ENCODE measurements at places on chromosomes 12 and 14.
A peak's percentile ranks its signal among the peaks of the same experiment; 100 is the strongest.

GRCh38 chr12:23949348-23950209 is at the start of gene SOX5:
SOX5 (minus strand) TSS chr12:23949670; CDS start chr12:23949601, 69 bp downstream.
- no peak for DNase-seq

GRCh38 chr12:13950502-13950901 is 30.9 kb downstream of the GRIN2B start:
- no peak for DNase-seq

DNA sequence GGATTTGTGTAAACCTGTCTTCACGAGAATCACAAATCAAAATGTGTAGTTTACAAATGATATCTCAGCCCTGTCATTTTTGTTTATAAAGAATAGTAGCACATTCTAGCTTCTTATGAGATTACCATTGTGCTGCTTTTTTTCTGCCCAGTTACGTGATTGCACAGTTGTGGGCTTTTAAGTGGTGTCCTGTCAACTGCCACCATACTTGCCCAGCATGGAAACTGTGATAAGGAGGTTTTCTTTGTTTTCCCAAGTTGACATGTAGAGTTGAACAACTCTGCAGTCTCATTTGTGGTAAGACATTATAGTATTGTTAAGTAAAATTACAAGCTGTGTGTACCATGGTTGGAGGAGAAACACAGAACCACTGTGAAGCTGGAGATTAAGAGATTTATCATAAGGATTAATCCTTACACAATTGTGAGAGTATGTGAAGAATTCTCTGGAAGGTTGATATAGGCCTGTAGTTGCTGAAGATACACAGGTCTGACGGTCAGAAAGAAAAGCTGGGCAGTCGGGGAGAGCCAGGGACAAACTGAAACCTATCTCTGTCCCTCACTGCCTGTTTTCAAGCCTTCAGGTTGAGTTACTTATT is 12.2 kb downstream of the CHURC1 start:
- DNase-seq: no peak

- no peak for DNase-seq
Observed at GRCh38 chr12:18752947-18753346, 15.0 kb downstream of the CAPZA3 start.

DNA sequence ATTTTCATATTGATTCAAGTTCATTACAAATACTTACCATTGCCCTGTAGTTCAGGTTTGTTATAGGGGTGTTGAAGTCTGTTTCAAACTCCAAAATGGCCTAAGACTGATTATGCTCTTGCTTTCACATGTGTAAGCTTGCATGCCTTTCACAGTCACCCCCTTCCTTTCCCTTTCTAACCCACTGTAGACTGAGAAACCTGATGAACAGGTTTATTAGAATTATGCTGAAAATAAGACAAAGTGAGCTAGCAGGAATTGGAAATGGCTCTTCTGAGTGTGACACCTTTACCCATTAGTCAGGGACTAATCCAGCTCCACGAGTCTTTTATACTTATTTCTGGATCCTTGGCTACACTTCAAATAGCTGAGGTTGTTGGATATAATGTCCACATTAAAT is 38.9 kb downstream of the FBXO33 start:
- DNase-seq: no peak

GRCh38 chr12:49092086-49092815 is 2.4 kb downstream of the DHH start:
- no peak for DNase-seq

GRCh38 chr14:48251290-48251689 is 575.9 kb upstream of the MDGA2 start:
- no peak for DNase-seq

GRCh38 chr14:72606879-72607278 is 287.0 kb downstream of the DPF3 start:
- no peak for DNase-seq

DNA sequence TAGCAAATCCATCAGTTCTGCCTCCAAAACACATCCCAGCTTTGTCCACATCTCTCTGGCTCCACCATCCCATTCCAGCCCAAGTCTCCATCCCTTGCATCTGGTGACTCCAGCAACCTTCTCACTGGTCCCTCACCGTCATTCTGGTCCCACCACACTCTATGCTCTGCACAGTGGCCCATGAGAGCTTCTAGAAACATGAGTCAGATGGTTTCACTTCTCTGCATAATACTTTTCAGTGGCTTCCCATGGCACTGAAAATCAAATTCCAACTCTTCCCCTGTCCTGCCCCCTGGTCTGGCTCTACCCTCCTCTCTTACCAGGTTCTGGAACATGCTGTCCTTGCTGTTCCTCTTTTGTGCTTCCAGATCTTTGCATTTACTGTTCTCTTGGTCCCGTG is 17.2 kb upstream of the C12orf76 start:
- no peak for DNase-seq

DNA sequence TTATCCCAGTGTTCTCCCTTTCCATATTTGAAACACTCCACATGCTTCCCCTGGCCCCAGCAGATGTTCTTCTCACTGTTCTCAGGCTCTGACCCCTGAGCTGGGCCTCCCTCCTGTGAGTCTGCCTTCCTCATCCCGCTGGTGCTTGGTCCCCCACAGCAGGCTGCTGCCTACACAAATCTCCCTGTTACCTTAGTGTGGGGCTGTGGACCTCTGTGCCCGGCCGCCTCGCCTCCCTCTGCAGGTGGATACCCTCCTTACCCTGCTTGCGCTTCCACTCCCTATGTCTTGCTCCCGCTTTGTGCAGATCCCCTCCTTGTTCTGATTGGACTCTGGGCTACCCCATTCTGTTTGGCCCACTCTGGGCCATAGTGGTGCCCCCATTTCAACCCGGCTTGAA is 6.9 kb downstream of the DERA start:
- DNase-seq: no peak

DNA sequence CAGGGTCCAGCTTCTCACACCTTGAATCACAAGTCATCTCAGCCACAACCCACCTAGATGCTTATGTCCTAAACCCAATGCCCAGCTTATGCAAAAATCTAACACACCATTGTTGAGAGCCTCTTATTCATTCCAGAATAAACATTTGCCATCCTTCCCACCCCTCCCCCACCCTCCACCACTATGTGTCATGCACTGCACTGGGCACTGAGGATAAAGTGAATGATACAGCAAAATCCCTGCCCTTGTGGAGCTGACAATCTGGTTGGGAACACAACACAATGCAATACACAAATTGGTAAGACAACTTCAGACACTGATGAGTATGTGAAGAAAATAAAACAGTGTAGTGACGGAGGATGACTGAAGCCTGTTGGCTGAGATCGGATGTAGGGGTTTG is 1.4 kb upstream of the GLTP start:
- no peak for DNase-seq

- DNase-seq: no peak
Observed at GRCh38 chr12:278046-278445, 15.4 kb upstream of the SLC6A13 start.

DNA sequence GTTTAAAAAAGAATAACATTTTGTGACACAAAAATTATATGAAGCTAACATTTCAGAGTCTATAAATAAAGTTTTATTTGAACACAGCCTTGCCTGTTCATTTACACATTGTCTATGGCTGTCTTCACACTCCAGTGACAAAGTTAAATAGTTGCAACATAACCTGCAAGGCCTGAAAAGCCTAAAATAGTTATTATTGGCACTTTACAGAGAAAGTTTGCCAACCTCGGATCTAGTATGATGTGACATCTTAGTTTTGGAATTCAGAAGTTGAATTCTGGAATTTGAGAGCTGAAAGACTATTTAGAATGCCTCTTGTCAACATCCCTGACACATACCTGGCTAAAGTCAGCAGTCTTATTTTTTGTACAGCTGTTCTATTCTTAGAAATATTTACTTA is 68.3 kb downstream of the DYRK2 start:
- peak; percentile 23 for DNase-seq

- DNase-seq: no peak
Observed at GRCh38 chr12:4478933-4479332, 33.3 kb upstream of the FGF6 start.

DNA sequence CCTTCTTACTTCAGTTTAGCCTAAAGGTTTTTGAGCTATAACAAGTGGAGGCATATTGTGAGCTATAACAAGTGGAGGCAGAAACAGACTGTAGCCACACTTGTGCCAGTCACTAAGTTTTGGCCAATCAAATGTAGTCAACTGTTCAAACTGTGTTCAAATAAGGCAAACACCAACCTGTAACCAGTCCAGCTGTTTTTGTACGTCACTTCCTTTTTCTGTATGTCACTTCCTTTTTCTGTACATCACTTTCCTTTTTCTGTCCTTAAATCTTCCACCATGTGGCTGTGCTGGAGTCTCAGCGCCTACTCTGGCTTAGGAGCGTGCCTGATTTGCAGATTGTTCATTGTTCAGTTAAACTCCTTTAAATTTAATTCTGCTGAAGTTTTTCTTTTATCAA is 79.7 kb downstream of the FUT8 start:
- no peak for DNase-seq

GRCh38 chr12:27965411-27965810 is 7.1 kb downstream of the PTHLH start:
- DNase-seq: no peak

- DNase-seq: no peak
Observed at GRCh38 chr14:102776761-102777710, at the start of gene TRAF3. TRAF3 (plus strand) TSS chr14:102777449; CDS start chr14:102870202, 92,753 bp downstream.

GRCh38 chr12:55724940-55725309 is 3.9 kb downstream of the CD63 start:
- no peak for DNase-seq

- DNase-seq: no peak
Observed at GRCh38 chr14:76929927-76930326, 98.6 kb downstream of the IRF2BPL start.

GRCh38 chr12:69238589-69239351 is 599 bp upstream of the CPSF6 start:
- DNase-seq: no peak

- no peak for DNase-seq
Observed at GRCh38 chr12:109689426-109689825, 24.2 kb upstream of the FAM222A start.

DNA sequence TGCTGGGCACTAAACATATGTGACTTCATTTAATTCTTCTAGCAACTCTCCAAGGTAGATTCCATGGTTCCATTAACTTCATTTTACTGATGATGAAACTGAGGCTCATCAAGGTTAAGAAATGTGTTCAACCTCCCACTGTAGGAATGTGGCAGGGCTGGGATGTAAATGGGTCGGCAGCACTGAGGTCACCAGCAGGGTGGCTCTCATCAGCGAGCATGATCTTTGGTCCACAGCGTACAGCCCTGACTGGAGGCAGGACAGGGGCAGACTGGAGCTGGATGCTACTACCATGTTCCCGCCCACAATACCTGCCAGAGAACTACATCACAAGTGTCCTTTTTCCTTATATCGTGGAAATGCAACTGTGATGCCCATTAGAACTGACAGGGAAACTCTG is 4.6 kb downstream of the APPL2 start:
- no peak for DNase-seq

DNA sequence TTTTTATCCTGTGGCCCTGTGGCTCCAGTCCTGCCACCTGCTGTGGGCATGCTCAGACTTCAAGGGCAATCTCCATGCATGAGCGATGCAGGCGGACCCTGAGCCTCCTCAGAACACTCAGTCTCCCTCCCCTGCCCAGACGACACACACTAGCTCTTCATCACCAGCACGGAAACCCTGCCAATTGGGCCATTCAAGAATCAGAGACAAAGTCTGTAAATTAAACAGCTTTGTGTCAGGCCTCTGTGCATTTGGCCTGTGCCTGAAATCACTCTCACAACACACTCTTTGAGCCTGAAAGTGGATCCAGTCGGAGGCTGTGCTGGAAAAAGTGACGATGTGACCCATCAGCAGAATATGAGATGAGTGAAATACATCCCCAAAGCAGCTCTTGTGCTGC is 12.5 kb downstream of the POU6F1 start:
- DNase-seq: no peak

DNA sequence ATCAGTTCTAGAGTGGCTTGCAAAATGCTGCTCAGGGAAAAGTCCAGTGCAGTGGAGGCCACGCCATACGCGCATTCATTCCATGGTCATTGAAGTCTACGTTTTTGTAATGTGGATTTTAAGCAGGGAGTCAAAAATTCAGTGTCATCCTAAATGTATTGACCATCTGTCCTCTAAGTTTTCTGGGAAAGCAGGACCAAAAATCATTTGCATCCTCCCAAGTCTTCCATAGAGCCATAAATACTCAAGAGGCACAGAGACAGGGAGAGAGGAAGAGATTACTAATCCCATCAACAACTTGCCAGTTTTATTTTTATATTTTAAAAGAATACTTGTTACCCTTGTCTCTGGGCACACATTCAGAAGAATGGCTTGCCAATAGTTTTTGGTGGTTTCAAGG is 36.9 kb downstream of the RHOJ start:
- no peak for DNase-seq

- no peak for DNase-seq
Observed at GRCh38 chr12:14959463-14959862, 1.9 kb downstream of the ARHGDIB start.

DNA sequence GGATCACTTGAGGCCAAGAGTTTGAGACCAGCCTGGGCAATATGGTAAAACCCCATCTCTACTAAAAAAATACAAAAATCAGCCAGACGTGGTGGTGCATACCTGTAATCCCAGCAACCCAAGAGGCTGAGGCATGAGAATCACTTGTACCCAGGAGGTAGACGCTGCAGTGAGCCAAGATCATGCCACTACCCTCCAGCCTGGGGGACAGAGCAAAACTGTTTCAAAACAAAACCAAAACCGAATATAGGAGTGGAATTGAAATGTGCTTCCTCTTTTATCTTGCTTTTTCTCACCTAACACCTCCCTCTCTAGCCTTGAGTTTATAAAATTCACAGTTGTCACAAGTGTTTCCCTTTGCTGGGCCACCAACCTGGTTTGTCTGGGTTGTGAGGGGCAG is 181.9 kb downstream of the PAH start:
- no peak for DNase-seq

- DNase-seq: no peak
Observed at GRCh38 chr14:20873370-20874177, 17.6 kb upstream of the RNASE3 start.

Data from BJ (cell line).